ENCODE measurements at places on chromosomes 2 and 18. TPM values are rescaled to one million over a fixed set of nuclear protein-coding genes. Genes with fewer than 3 reads are reported as not detected.

OR6B2 gene
- not detected for total RNA-seq

IL1RL2 gene
- 1.2 TPM for total RNA-seq

GPR155 gene
- total RNA-seq: 0.18 TPM

ASAP2 gene
- total RNA-seq: 66.8 TPM

EFR3B gene
- total RNA-seq: not detected
